ENCODE measurements at places on chromosomes 6 and 20.

GRCh38 chr6:82259389-82259788 lies 11.8 kb upstream of the IBTK start:
- no peak for DNase-seq

DNA sequence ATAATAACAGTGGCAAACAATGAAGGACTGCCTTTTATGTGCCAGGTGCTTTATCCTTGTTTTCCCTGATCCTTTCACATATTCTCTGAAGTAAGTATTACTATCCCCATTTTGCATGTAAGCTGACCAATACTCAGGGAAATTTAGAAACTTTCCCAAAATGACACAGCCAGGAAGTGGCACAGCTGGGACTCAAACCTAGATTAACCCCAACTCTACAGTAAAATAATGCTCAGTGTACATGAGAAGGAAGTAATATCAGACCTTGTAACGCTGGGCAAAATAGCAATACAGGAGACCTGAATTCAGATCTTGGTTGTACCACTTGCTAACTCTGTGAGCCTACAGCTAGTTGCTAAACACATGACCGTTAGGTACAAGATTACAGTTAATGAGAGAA lies 26.8 kb upstream of the NRSN1 start:
- no peak for DNase-seq

DNA sequence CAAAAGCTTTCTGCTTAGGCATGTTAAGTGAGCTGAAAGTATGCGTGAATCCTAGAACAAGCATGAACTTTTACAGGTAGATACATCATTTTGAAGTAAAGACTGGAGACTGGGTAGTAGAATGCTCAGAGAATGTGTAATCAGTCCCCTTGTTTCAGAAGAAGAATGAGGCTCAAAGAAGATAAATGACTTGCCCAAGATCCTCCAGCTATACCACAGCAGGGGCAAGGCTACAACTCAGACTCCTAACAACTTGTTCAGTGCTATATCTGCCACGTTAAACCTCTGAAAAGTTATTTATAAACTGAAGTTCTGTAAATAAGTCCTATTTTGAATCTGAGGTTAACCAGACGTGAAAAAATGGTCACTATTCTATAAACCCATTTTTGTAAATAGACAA lies 2.9 kb downstream of the RIPOR2 start:
- DNase-seq, result no peak

GRCh38 chr6:21931641-21932335 lies 338.2 kb downstream of the SOX4 start:
- DNase-seq, result no peak

DNA sequence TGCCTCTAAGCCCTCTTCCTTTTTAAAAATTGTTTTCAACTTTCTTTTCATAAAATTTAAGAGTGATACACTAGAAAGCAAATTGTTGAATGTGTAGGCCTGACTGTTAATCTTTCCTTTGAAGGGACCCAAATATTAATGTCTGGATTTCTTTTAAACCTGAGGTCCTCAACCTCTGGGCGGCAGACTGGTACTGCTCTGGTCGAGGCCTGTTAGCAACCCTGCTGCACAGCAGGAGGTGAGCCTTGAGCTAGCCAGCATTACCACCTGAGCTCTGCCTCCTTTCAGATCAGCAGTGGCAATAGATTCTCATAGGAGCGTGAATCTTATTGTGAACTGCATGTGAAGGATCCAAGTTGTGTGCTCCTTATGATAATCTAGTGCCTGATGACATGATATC lies 191.2 kb downstream of the MANEA start:
- no peak for DNase-seq

DNA sequence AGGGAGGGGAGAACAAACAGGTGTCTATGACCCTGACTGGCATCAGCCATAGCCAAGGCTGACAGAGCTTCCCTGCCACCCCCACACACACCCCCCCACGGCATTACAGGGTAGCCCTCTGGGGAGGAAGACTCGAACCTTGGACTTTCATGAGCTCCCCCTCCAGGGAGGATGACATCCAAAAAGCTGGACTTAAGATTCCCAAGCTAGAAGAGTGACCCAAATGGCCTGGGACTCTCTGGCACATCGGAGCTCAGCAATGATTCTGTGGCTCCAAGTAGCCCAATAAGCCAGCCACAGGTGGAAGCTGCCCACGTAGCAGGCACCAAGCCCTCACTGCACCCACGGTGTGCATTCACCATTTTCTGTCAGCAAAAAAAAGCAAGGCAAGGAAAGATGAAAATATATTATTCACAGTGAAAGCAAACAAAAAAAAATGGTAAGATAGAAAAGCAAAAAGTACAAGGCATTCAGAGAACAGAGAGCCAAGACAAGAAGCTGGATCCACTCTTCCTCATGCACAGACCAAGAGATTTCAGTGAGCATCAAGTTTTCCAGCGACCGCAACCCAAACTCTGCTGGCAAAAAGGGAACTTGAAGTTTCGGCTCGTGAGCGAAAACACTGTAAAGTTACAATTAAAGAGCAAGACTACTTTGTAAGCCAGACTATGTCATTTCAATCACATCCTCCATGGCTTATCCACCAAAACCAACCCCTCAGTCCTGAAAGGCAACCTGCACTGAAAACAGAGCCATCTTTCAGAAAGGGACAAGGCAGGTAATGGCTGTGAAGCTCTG lies 10.9 kb downstream of the JAG1 start:
- no peak for DNase-seq

DNA sequence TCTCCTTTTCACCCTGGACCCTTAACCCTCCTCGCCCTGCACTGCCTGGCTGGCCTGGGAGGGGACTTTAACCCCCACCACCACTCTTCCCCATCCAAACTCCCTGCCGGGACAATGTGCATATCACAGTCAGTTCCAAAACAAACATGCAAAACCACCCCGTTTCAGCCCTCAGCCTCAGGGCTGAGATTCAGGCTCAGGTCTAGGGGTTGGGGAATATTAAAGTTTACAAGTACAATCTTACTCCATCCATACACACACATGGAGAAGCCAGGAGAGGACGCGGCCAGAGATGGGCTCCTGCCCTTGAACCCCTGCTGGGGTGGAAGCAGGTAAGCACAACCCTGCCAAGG lies 534 bp downstream of the KIAA1755 start:
- DNase-seq, result no peak

DNA sequence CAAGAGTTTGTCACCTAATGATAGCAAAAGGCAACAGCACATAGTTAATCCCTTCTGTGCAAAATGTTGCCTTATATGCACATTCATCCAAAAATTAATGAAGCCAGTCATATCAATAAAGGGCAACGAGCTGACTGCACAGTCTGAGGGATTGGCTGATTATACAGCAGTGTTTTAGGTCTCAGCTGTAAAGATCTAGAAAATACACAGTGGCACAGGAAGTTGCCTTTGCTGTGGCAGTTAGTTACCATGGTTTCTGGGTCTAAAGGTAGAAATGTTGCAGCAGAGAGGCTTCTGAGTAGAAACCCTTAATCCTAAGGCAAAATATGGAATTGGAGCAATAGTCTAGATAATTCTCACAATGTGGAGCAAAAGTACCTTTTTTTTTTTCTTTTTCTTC lies 89.7 kb downstream of the SMPDL3A start:
- no peak for DNase-seq

DNA sequence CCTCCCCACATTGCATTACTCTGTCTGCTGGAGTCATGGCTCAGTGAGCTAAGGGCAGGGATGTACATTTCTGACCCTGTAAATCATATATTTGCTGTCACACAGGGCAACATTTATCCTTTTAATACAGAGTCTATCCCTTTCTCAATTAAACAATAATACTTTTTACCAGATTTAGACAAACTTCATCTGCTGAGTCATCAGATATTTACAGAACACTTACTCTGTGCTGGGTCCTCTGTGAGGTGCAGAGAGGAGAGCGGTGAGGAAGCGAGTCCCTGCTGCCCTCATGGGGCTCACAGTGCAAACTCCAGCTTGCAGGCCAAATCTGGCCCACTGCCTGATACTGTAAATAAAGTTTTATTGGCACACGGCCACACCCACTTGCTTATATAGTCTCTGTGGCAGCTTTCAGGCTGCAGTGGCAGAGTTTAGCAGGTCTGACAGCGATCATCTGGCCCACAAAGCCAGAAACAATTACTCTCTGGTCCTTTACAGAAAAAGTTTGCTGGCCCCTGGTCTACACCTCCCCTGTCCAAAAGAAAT lies 144.5 kb downstream of the CDH26 start:
- no peak for DNase-seq

DNA sequence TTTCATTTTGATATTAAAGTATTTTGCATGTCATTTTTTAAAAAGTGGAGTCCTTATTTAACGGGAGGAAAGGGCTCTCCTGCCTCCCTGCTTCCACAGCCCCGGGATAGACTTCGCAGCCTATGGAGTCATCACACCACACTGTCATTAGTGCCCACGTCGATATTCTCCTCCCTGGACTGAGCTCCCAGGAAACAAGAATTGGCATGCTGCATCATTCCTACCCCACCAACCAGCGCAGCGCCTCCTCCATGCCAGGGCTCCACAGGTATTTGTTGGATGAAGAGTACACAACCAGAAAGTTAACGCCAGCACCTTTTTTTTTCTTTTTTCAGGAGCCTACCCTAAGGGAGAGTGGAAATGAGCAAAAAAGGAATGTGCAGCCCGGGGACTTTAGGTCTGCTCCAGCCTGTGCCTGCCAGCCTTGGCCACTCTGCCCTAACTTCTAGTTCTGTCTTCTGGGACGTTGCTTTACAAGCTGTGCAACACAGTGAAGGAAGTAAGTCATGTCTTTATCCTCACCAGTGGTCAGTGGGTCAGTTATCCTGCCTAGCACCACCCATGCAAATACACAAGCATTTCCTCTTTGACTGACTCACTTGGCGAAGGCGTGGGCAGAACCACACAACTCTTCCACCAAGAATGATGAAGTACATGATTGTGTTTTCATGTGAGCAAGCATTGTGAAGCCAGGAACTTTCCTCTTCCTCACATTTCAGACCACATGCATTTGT lies 180.7 kb upstream of the UST start:
- DNase-seq, result no peak

DNA sequence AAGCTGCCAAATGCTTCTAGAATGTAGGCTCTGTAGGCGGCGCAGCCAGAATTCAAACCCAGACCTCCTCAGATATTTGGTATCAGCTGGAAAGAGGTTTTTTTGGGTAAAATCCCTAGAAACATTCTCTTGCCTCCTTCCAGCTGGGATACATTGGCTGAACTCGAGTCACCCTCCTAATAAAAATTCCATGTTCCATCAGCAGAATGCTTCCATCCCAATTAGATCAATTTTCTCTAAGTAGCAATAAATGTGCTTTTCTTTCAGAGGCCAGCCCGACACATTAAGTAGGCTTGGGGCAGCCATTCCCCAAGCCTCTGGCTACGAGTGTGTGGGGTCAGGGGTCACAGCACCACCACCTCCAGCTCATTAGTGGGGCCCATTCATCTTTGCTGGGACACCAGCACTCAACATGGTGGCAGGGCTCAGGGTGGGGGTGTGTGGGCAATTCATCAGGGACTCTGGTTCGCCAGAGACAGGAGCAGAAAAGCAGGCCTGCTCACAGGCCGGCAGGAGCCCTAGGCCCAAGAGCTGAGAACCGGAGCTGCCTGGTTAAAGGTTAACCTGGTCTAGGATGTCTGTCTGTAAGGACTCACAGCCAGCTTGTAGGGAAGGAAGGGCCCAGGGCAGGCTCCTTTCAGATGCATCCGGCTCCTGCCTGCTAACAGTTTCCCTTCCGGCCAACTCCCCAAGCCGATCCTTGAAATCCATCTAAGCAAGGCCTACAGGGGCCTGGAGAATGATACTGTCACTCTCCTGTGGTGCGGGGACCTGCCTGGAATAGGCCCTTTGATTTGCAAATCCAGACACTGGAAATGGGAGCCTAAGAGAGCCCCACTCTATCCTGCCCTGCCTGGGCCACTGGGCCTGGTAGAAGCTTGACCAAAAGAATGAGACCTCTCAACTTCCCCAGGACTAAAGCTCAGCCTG lies 159.1 kb upstream of the TOP1 start:
- DNase-seq, result no peak

GRCh38 chr6:109243863-109244825 lies 138.1 kb downstream of the CD164 start:
- DNase-seq, result no peak

- DNase-seq, result no peak
These were observed 827.3 kb downstream of the DHX35 start for GRCh38 chr20:39789411-39789810.

DNA sequence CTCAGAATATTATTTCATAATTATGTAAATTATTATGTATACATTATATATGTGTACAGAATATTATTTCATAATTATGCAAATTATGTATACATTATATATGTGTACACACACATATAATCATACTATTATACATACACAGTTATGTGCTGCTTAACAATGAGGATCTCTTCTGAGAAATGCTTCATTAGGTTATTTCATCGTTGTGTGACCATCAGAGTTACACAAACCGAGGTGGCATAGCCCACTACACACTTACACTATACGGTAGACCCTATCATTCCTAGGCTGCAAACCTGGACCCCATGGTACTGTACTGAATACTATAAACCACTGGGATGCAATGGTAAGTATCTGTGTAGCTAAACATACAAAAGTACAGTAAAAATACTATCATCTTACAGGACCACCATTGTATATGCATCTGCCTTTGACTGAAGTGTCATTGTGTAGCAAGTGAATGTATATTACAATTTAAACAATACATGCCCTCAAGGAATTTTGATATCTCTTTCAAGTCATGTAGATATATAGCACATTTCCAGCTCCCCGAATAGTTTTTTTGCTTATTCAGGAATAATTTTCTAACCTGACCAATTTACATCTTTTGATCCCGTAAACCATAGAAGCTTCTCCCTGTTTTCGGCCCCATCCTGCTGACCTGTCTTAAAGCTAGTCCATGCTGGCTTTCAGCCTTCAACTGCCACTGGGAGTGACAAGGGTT lies 71.2 kb downstream of the TMEM170B start:
- no peak for DNase-seq

GRCh38 chr6:166610069-166610468 lies 17.0 kb downstream of the RPS6KA2 start:
- peak; percentile 19 for DNase-seq

DNA sequence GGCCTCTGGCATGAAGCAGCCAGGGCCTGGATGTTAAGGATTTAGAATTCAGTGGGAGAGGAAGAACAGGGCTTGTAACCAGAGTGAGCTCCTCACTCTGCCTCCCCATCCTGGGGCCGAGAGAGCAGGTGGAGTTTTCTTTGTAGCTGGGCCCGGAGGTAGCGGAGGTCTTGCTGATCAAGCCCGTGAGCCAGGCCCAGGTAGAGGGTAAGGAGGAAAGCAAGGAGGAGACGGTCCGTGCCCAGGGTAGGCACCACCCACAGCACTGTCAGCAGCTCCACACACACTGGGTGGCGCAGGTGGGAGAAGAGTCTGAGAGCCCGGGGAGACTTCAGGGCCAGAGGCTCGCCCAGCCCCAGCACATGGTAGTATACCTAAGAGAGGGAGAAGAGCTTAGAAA lies 2.1 kb upstream of the PPP1R18 start:
- DNase-seq, result no peak

Measured in osteocyte (in vitro differentiated cells).